ENCODE measurements at places on chromosomes 3 and 15. TPM values are rescaled to one million over a fixed set of nuclear protein-coding genes. Genes with fewer than 3 reads are reported as not detected.

The PEX11A gene
- 8.7 TPM for total RNA-seq

The ZNF80 gene
- not detected for total RNA-seq

The ZDHHC23 gene
- 3.4 TPM for total RNA-seq

The CEMIP gene
- total RNA-seq = 1.4 TPM

The ROBO2 gene
- not detected for total RNA-seq

The TRPM1 gene
- not detected for total RNA-seq

The LNP1 gene
- total RNA-seq = 1.3 TPM

The ZCWPW2 gene
- total RNA-seq = not detected

Measured in A549 treated with GW870086 at 1 μM for 4 hours (cell line).